ENCODE measurements at places on chromosomes 12 and 14. TPM values are rescaled to one million over a fixed set of nuclear protein-coding genes. Genes with fewer than 3 reads are reported as not detected.

Gene SENP1
- 42.1 TPM for total RNA-seq

Gene HOXC6
- 12.1 TPM for total RNA-seq

Gene CPM
- 8.2 TPM for total RNA-seq

Gene PTPN6
- total RNA-seq, result 54.8 TPM

Gene OR4E2
- not detected for total RNA-seq

Gene RGS6
- not detected for total RNA-seq

Gene LRRC10
- not detected for total RNA-seq

Gene MFAP5
- total RNA-seq, result 0.61 TPM

Gene FAM186B
- 1.4 TPM for total RNA-seq

Gene KCNC2
- total RNA-seq, result not detected

Gene SPATS2
- total RNA-seq, result 43.1 TPM

Gene RECQL
- 55.3 TPM for total RNA-seq

Gene TMEM19
- 17.8 TPM for total RNA-seq

Gene INSM2
- total RNA-seq, result not detected

All from Caco-2 (cell line).